Osteocyte (in vitro differentiated cells): ENCODE measurements at places on chromosomes 1 and 21.

GRCh38 chr1:225541383-225541782, 111.5 kb downstream of the ENAH start:
- H3K4me3 ChIP-seq: no peak overlapping the region
- peak overlapping the region; percentile 48 for H3K27ac ChIP-seq
- H3K36me3 ChIP-seq: no peaks in the 10 kb centered on the region
- H3K4me1 ChIP-seq: peaks cover 37% of the 10 kb centered on the region

DNA sequence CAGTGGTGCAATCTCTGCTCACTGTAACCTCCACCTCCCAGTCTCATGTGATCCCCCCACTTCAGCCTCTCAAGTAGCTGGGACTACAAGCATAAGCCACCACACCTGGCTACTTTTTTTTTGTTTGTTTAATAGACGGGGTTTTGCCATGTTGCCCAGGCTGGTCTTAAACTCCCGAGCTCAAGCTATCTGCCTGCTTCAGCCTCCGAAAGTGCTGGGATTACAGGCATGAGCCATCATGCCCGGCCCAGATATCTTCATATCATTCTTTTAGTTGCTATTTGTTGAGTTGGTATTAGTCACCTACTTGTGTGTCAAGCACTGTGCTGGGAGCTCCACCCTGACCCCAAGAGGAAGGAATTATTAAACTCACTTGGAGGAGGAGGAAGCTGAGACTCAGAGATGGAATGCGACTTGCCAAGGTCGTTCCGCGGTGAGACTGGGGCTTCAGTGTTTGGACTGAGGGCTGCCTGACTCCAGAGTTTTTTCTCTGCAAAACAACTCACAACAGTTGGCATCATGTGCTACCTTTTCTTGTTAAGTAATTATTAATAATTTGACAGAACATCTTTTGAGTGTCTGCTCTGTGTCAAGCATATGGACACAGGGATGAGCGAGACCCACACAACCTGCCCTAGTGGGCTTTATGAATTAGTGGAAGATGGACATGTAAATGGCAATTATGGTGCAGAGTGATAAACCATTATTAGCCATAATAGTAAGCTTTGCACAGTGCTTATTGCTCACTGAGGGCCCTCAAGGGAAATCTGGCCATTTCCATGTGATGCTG, 132.0 kb downstream of the FOXD2 start:
- H3K36me3 ChIP-seq: no peaks in the 10 kb centered on the region
- no peak for DNase-seq
- peaks cover 7% of the 10 kb centered on the region for H3K4me1 ChIP-seq

DNA sequence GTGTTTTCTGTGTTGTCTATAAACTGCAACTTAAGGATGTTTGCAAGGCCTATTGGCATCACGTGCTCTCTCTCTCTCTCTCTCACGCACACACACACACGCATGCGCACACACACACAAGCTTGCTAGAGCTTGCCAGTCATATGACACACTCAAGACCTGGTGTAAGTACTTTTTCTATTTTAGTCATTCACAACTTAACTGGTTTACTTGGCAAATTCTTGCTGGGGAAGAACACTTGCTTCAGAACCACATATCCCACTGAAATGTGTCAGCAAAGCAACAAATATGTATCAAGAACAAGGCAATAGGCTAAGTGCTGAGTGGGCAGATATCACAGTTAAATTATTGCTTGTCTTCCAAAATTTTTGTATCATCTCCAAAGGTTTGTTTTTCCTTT, 107.8 kb downstream of the DISC1 start:
- peaks cover 4% of the 10 kb centered on the region for H3K36me3 ChIP-seq
- no peaks in the 10 kb centered on the region for H3K27me3 ChIP-seq
- DNase-seq: no peak
- H3K27ac ChIP-seq: no peak overlapping the region
- H3K4me3 ChIP-seq: no peak overlapping the region

- H3K27me3 ChIP-seq: no peaks in the 10 kb centered on the region
- H3K4me3 ChIP-seq: no peak overlapping the region
- H3K27ac ChIP-seq: no peak overlapping the region
- no peaks in the 10 kb centered on the region for H3K4me1 ChIP-seq
- H3K36me3 ChIP-seq: no peaks in the 10 kb centered on the region
- DNase-seq: no peak
Measured at GRCh38 chr1:192608671-192609070, 27.3 kb upstream of the RGS13 start.

GRCh38 chr1:230899841-230900251, 31.5 kb upstream of the C1orf198 start:
- H3K4me3 ChIP-seq: no peak overlapping the region
- H3K27ac ChIP-seq: peak overlapping the region; percentile 59
- no peak for DNase-seq

- no peak overlapping the region for H3K4me3 ChIP-seq
- H3K4me1 ChIP-seq: peaks cover 8% of the 10 kb centered on the region
- no peaks in the 10 kb centered on the region for H3K36me3 ChIP-seq
- peak; percentile 84 for DNase-seq
- H3K27ac ChIP-seq: no peak overlapping the region
Measured at GRCh38 chr1:228340686-228341449, 65.8 kb downstream of the TRIM11 start.

DNA sequence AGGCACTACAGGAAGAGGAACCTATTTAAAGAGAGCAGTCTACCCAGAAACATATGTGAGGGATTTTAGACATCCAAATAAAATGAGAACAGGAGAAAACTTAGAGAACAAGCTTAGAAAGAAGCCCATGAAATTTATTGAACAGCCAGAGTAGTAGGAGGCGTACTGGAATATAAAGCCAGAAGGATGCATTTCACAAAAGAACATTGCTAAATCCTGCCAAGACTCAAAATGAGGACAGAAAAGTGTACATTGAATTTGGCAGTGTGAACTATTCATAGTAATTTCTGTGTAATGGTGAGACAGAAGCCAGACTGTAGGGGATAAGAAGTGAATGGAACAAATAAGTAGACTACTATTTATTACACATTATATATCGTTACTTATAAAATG, 22.5 kb downstream of the CEPT1 start:
- peaks cover 2% of the 10 kb centered on the region for H3K4me1 ChIP-seq
- DNase-seq: no peak
- peaks cover 29% of the 10 kb centered on the region for H3K36me3 ChIP-seq
- H3K27ac ChIP-seq: no peak overlapping the region

GRCh38 chr1:6246497-6247467, 2.8 kb downstream of the HES3 start:
- H3K27ac ChIP-seq: no peak overlapping the region
- H3K4me3 ChIP-seq: peak overlapping the region; percentile 64
- DNase-seq: peak; percentile 93
- peaks cover 42% of the 10 kb centered on the region for H3K27me3 ChIP-seq
- no peaks in the 10 kb centered on the region for H3K36me3 ChIP-seq

- no peaks in the 10 kb centered on the region for H3K27me3 ChIP-seq
- H3K27ac ChIP-seq: no peak overlapping the region
- H3K4me1 ChIP-seq: no peaks in the 10 kb centered on the region
- H3K36me3 ChIP-seq: no peaks in the 10 kb centered on the region
Measured at GRCh38 chr1:14468751-14469150, 129.7 kb upstream of the KAZN start.

GRCh38 chr1:231584117-231584516, 42.5 kb upstream of the DISC1 start:
- no peak overlapping the region for H3K27ac ChIP-seq
- no peak for DNase-seq
- peaks cover 3% of the 10 kb centered on the region for H3K4me1 ChIP-seq
- H3K27me3 ChIP-seq: no peaks in the 10 kb centered on the region
- peaks cover 2% of the 10 kb centered on the region for H3K36me3 ChIP-seq

- no peak for DNase-seq
- no peaks in the 10 kb centered on the region for H3K4me1 ChIP-seq
- H3K36me3 ChIP-seq: no peaks in the 10 kb centered on the region
- H3K4me3 ChIP-seq: no peak overlapping the region
Measured at GRCh38 chr1:157199421-157199755, 61.2 kb upstream of the ETV3 start.

GRCh38 chr21:33901412-33902288, 14.0 kb downstream of the ATP5PO start:
- peaks cover 21% of the 10 kb centered on the region for H3K4me1 ChIP-seq
- H3K27ac ChIP-seq: no peak overlapping the region
- no peak overlapping the region for H3K4me3 ChIP-seq

DNA sequence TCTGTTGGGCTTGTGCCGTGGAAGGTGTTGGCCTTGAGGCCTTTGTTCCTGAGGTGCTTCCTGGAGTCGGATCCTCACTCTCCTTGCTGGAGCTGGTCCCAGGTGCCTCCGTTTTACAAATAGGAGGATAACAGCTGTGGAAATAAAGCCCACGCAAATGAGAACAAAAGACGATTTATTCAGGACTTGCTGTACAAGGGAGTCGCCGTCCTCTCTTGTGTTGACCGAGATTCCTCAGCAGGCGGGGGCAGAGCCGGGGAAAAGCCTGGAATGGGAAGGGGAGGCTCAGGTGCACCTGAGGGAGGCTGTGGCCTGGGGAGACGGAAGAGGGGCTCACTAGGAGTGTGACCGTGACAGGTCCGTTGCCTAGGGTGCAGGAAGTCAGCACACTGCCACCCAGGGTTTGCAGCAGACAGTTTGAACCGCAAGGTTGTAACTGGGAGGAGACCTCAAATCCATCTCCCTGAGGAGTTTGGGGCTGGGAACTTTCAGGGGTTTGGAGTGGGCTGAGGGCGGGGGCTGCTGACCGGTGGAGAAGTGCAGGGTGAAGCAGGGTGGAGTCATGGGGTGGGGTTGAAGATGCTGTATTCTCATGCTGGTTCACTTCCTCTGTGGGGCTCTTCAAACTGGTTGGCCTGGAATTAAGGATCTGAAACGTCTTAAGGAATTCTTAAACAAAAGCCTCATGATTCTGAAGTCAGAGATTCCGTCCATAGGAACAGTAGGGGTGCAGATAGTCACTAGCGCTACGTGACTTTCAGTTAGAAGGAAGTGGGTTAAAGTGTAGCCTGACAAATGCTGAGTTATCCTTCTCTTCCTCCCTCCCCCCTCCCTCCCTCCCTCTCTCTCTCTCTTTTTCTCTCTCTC, 2.6 kb upstream of the CSTB start:
- DNase-seq: no peak
- peaks cover 37% of the 10 kb centered on the region for H3K4me1 ChIP-seq
- H3K36me3 ChIP-seq: peaks cover 6% of the 10 kb centered on the region
- H3K27ac ChIP-seq: peak overlapping the region; percentile 32
- no peaks in the 10 kb centered on the region for H3K27me3 ChIP-seq

GRCh38 chr1:60918867-60919266, 163.5 kb upstream of the NFIA start:
- no peaks in the 10 kb centered on the region for H3K36me3 ChIP-seq
- no peak for DNase-seq
- H3K4me1 ChIP-seq: peaks cover 11% of the 10 kb centered on the region
- H3K27ac ChIP-seq: no peak overlapping the region
- no peak overlapping the region for H3K4me3 ChIP-seq

DNA sequence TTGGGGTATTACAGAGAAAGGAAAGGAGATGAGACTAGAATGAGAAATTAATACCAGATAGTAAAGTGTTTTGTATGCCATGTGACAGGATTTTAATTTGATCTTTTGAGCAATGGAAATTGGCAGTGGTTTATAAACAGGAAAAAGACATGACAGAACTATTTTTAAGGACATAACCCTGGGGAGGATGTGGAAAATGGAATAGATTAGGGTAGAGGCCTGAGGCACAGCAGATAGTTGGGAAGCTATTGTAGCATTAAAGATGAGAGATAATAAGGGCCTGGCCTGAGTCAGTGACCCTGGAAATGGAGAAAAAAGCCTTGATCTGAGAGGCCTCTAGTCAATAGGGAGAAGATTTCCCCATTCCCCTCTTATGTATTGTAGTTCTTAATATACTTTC, 22.1 kb upstream of the KCNA3 start:
- DNase-seq: no peak
- H3K27me3 ChIP-seq: no peaks in the 10 kb centered on the region
- H3K4me1 ChIP-seq: no peaks in the 10 kb centered on the region
- no peak overlapping the region for H3K27ac ChIP-seq

DNA sequence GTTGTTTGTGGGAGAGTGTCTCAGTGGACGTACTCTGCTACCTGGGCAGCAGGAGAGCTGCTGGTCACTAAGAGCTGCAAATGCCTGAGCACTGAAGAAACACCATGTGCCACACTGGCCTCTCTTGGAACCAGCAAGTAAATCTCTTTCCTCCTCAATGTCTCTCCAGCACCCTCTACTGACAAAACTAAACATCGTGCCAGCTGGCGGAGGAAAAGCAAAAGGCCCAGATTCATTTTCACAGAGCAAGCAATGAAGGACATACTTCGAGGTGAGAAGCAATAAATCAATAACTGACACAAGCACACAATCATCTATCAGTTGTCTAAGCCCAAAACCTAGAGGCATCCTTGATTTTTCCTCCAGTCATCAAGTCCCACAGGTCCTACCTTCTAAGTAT, 78.1 kb downstream of the RERE start:
- H3K4me1 ChIP-seq: peaks cover 22% of the 10 kb centered on the region
- H3K4me3 ChIP-seq: no peak overlapping the region
- no peaks in the 10 kb centered on the region for H3K27me3 ChIP-seq
- peaks cover 6% of the 10 kb centered on the region for H3K36me3 ChIP-seq
- no peak for DNase-seq

GRCh38 chr1:161083748-161084596, 5.4 kb downstream of the NECTIN4 start:
- peaks cover 7% of the 10 kb centered on the region for H3K4me1 ChIP-seq
- H3K4me3 ChIP-seq: no peak overlapping the region
- no peak for DNase-seq
- no peak overlapping the region for H3K27ac ChIP-seq
- H3K36me3 ChIP-seq: no peaks in the 10 kb centered on the region

GRCh38 chr21:45595574-45596295, 47.8 kb upstream of the PCBP3 start:
- no peak overlapping the region for H3K27ac ChIP-seq
- peaks cover 3% of the 10 kb centered on the region for H3K4me1 ChIP-seq
- DNase-seq: no peak

- peaks cover 2% of the 10 kb centered on the region for H3K27me3 ChIP-seq
- no peaks in the 10 kb centered on the region for H3K4me1 ChIP-seq
- DNase-seq: no peak
- H3K4me3 ChIP-seq: no peak overlapping the region
Measured at GRCh38 chr1:117188170-117188815, 22.4 kb downstream of the VTCN1 start.

DNA sequence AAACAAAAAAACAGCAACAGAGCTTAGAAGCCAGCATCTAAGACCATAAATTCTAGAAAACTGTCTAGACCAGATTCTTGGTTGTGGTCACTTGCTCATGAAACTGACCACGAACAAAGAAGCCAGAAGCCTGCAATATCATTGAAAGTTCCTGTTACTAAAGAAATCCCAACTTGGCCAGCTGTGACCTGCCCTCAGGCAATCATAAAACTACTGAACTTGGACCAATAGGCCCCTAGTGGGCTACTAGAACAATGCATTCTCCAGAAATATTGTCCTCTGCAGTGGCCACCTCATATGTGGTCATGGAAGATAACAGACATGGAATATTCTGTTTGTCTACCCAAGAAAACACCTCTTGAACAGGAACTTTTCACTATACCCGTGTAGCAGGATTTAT, 87.7 kb downstream of the SPATA17 start:
- H3K36me3 ChIP-seq: no peaks in the 10 kb centered on the region
- peaks cover 2% of the 10 kb centered on the region for H3K27me3 ChIP-seq
- H3K4me1 ChIP-seq: no peaks in the 10 kb centered on the region
- no peak for DNase-seq
- H3K4me3 ChIP-seq: no peak overlapping the region

GRCh38 chr1:167871331-167871730, 42.6 kb downstream of the ADCY10 start:
- no peaks in the 10 kb centered on the region for H3K27me3 ChIP-seq
- peaks cover 6% of the 10 kb centered on the region for H3K4me1 ChIP-seq
- H3K4me3 ChIP-seq: no peak overlapping the region
- H3K27ac ChIP-seq: no peak overlapping the region
- no peaks in the 10 kb centered on the region for H3K36me3 ChIP-seq
- no peak for DNase-seq

- H3K27me3 ChIP-seq: no peaks in the 10 kb centered on the region
- H3K4me1 ChIP-seq: peaks cover 42% of the 10 kb centered on the region
- no peak for DNase-seq
- no peak overlapping the region for H3K4me3 ChIP-seq
Measured at GRCh38 chr1:98035602-98036002, 114.8 kb upstream of the DPYD start.
